ENCODE measurements at places on chromosomes 3 and 15.

GRCh38 chr3:29203851-29204250, 77.0 kb upstream of the RBMS3 start:
- DNase-seq = no peak

DNA sequence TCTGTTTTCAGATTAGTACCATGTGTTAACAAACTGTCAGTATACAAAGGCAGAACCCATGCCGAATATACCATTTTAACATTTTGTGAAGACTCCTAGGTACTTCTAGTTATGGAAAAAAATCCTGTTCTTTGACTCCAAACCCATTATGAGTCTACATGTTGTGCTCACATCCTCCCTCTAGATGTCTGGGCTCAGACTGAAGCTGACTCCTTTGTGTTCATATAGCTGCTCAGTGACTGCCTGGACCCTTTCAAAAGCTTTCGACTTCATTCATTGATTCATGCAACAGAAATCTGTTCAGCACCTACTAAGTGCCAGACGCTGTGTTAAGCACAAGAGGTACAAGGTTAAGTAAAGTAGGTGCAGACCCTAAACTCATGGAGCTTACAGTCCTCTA, 60.5 kb downstream of the MEGF11 start:
- DNase-seq = no peak

DNA sequence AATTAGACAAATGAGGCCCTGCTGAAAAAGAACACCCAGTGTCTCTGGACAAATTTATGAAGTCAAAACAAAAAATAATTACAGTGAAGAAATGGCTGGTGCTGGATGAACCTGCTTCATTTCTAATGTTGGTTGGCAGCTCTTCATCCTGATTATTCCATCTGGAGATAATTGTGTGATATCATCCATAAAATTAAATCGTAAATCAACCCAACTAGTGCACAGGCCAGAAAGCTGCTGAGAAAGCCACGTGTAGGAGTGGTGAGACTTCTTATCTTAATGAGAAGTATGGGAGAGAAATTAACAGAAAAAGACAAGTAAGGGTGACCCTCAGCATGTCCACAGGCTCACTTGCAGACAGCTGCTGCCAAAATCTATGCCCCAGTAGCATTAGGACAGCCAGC, 465.2 kb upstream of the TGFBR2 start:
- no peak for DNase-seq

- no peak for DNase-seq
Observed at GRCh38 chr15:77739591-77740378, 107.1 kb upstream of the LINGO1 start.

GRCh38 chr15:85947936-85948335, 131.7 kb upstream of the AGBL1 start:
- DNase-seq = no peak

DNA sequence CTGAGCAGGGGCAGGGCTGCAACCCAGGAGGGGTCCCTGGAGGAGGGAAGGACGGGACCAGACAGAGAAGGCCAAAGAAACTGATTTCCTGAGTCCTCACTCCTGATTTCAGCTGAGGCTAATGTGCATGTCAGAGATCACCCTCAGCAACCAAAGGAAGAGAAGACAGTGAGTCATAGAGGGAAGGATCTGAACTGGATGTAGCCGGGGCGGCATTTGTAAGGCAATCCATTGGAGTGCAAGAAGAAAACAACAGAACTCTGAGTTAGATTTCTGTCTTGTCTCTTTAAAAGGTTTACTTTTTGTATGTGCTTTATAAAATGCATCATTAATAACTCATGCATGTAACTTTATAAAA, 105.3 kb upstream of the AGBL1 start:
- no peak for DNase-seq
